Smooth muscle cell of the brain vasculature (primary cell): ENCODE measurements at places on chromosomes 12 and 14.

DNA sequence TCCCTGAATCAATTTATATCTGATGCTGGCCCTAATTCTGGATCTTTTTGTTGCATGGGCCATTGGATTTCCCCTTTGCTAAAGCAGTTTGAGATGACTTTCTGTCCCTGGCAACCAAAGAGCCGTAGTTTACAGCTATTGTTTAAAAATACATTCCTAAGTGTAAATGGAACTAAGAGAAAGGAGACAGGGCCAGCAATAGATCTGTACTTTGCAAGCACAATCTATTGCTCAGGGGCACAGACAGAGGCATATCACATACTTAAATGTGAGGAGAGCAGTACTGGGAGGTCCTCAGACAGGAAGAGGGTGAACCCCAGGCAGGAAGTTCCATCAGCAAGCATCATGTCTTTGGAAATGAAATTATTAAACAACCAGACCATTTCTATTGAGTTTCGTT, 126.6 kb downstream of the ZFP36L1 start:
- no peak for DNase-seq

- peak; percentile 31 for DNase-seq
Measured at GRCh38 chr14:38357557-38357956, 101.7 kb upstream of the CLEC14A start.

GRCh38 chr12:26770239-26771070, 62.5 kb downstream of the ITPR2 start:
- DNase-seq, result no peak

DNA sequence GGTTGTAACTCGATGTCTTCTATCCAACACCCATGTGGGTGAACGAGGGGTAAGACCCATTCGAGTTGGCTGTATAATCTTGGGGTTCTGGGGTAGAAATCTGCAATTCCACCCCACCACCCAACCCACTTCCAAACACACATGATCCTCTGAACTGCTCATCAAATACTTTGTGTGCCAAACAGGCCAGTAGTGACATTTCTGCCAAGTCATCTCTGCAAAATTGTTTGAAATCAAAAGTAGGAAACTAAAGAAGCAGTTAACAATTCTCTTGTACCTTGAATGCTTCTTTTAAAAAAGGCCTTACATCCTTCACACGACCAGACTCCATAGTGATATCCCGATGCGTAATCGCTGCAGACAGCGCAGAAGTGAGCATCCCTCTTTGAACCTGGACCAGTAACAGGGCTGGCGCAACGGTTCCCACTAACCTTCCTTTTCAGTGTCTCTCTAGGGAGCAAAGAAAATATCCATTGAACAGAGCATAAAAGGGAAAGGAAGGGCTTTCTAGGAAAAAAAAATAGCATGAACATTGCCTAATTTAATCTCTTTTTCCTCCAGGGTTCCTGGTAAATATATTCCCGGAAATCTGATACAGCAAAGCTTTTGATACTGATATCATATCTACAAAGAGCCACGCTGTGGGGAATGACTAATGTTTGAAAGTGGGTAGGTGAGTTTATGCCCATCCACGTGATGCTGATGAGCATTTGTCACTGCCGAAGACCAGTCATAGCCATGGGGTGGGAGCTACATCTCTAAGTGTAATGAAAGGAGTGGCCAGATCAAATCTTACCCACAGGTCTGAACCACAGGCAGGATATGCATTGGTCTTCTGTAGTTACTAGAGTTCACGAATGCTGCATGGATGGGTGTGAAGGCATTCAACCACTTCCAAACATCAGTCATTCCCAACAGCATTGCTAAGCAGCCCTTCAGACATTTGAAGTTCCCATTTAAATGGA, 14.2 kb downstream of the ESR2 start:
- DNase-seq, result no peak

DNA sequence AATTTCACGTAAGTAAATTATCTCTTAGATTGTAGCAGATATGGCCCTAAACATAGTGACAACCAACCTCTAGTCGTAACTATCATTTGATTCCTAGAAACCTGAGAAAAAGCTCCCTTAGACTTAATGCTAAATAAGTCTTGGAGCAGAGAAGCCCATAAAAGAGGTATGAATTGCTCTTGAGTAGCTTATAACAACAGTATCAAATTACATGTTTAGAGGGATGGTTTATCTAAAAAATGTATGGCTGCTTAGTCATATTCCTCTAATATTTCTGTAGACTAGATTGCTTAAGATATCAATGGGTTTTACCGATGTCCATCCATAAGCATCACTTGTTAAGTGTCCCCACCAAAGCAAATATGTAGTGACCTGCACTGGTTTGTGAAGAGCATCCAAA, 259.7 kb downstream of the NELL2 start:
- no peak for DNase-seq

DNA sequence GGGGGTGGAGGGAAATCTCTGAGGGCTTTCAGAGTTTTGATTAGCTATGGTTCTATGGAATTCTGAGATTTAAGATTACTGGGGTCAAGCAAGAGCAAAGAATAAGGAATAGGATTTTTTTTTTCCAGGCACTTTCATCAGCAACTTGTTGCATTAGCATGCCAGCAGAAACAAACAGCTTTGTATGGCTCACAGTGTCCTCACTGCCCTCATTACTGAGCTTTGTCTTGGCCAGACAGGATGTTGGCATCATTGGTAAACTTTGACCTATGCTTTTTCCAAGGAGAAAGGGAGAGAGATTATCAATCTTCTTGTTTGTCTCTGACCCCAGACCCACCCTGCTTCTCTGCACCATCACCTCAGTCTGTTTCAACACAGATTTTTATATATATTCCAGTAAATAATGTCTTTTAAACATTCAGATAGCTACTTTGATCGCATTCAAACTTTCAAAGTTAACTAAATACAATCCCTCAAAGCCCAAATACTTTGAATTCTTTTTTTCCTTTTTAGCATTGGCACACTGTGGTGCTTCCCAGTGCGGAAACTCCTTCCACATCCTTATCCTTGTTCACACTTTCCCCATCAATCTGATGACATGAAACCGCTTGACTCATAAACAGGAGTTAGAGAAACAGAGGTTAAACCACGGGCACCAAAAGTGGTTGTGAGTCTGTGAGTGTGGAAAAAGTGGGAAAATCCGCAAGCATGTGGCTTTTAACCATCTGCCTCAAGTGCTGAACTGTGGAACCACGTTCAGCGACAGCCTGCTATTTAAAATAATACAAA, 282.2 kb upstream of the FAR2 start:
- DNase-seq, result no peak

GRCh38 chr12:127582074-127582473, 684.9 kb upstream of the TMEM132C start:
- DNase-seq, result no peak
